ENCODE measurements at places on chromosomes 2 and 18.
A peak's percentile ranks its signal among the peaks of the same experiment; 100 is the strongest.

- DNase-seq, result no peak
These were observed 822 bp downstream of the GDF7 start for GRCh38 chr2:20667531-20668401.

DNA sequence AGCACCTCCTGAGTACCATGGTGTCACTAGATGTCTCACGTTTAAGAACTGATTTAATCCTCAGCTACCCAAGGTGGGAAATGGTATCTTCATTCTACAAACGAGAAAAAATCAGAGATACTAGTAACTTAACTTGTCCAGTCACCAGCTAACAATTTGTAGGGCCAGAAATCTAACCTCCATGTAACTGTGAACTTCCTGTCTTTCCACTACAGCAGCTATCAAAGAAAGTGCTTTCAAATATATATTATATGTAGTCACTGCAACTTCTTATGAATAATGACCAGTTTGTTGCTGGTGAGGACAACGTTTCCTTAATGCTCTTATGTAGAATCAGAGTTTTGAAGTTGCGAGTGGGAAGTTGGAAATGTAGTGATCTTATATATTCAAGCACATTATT, 1.9 kb downstream of the REV1 start:
- DNase-seq, result no peak

DNA sequence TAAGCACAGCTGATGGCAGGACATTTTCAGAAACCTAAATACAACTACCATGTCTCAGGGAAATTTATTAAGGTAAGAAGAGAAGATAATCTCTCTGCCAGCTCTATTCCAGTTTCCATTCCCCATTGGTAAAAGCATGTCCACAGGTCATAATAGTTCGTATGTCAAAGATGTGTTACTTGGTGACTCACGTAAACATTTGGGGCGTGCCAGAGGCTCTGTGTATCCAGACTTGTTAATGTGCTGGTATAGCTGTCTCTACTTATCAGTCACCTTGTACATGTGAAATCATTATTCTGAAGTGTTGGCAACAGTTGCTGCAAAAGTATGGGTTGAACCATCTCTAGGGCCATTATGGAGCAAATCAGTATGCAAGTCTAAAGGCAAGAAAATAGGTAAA, 1345.1 kb downstream of the SUCLG1 start:
- no peak for DNase-seq

GRCh38 chr18:62702259-62702658, 13.1 kb upstream of the PHLPP1 start:
- no peak for DNase-seq

- DNase-seq, result no peak
These were observed 40.9 kb downstream of the UGP2 start for GRCh38 chr2:63882395-63883105.

- DNase-seq, result peak; percentile 39
These were observed 40.6 kb downstream of the GPD2 start for GRCh38 chr2:156476850-156477206.

Data from AG04450 (cell line).